ENCODE measurements at places on chromosomes 4 and X.

DNA sequence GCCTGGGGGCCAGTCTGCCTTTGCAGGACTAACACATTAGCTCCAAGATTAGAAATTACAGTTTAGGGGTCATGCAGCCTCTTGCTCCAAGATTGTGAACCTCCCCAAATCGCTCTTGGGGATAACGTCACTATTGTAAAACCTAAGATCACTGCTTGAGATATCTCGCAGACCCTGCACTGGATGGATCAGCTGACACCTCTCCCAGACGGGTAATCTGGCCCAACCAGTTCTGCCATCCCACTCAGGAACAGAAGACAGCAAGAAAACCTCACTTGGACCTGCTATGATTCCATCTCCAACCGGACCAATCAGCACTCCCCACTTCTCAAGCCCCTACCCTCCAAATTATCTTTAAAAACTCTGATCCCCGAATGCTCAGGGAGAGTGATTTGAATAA, 431.2 kb downstream of the GPM6A start:
- no peak for DNase-seq

DNA sequence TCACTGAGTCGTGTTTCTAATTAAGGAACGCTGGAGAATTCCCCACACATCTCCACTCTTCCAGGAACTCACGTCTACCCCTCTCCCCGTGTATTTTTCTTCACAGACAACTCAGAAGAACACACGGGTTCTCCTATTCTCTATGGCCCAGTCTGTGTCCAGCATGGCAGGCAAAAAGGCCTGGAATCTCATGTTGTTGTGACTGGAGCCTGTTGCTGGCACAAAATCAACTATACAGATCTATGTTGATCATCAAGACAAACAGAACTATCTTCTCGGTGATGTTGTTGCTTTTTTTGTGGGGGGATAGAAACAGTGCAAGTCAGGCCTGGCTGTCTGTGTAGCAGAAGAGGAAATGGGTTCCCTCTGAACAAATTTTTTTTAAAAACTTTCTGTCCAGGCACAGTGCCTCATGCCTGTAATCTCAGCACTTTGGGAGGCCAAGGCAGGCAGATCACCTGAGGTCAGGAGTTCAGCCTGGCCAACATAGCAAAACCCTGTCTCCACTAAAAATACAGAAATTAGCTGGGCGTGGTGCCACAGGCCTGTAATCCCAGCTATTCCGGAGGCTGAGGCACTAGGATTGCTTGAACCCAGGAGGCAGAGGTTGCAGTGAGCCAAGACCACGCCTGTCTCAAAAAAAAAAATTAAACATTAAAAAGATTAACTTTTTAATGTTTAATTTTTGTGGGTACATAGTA, 50.5 kb upstream of the CBR4 start:
- DNase-seq, result no peak

- DNase-seq, result no peak
These were observed 54.5 kb downstream of the TKTL2 start for GRCh38 chr4:163419074-163419473.

DNA sequence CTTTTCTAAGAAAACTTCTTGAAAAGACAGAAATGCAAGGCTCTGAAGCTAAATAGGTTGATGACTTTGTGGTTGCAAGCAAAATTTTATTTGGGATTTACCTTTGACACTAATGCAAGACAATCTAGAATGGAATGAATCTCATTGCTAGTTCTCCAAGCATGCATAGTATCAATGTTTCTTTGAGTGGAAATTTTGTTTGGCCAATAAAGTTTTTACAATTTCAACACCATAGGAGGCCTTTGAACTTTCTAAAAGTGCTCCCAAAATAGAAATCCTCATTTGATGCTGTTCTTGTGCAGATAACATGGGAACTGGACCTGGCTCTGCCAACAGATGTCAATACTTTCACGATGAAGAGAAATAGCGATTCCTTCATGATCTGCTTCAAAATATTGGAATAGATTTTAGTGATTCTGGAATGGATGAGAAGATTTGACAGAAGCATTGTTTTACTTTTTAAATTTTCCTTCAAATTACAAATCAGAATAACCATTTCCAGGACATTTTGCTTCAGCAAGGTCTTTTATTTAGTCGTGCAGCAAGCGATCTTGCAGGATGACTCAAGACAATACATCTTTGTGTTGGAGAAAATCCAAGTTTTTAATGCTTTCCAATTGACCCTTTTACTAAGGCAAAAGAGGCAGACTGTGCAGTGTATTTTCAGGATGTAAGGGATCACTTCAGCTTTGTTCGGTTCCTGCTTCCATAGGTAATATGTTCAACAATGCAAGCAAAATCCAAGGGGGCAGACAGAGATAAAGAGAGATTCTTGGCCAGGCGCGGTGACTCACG, 51.7 kb upstream of the OTUD4 start:
- no peak for DNase-seq

DNA sequence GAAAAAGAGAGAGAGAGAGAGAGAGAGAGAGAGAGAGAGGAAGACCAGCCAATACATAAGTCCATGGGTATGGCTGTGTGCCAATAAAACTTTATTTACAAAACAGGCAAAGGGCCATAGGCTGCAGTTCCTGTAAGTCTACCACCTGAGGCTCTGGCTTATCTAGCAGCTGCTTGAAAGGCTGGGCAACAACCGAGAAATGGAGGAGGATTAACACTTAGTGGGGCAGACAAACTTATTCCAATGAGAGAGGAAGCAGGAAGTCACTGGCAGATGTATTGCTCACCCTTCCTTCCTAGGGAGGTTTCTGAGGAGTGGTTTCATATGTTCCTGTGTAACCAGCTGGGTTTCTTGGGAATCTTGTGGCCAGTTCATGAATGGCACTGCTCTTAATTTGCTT, 4.7 kb upstream of the GPR143 start:
- no peak for DNase-seq
